Panc1 (cell line): ENCODE measurements at places on chromosomes 3 and 15. TPM values are rescaled to one million over a fixed set of nuclear protein-coding genes. Genes with fewer than 3 reads are reported as not detected.

DNA sequence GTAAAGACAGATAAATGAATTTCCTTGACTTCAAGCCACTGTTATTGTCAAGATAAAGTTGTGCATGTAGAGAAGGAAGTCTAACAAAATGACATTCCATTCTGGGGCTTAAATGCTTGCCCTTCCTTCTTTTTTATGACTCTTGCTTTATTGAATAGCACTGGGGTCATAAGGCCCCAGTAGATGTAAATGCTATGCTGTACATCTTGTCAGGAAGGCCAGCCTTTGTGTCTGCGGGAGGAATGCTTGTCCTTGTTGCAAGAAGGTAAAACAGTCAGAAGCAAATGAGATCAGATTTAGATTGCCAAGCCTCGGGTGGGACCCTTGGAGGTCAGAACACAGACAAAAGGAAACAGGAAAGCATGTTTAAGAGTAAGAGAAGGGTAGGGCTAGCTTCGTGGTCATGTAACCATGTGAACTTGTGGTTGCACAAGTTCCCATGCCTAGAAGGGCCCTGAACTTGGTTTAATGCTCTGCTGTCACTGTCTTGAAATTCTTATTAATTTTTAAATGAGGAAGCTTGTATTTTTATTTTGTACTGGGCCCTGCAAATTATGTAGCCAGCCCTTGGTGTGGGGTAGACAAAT is 81.5 kb downstream of the PPM1L start:
- DNase-seq = no peak

- DNase-seq = no peak
Measured at GRCh38 chr3:137582484-137582883, 181.6 kb upstream of the SOX14 start.

DNA sequence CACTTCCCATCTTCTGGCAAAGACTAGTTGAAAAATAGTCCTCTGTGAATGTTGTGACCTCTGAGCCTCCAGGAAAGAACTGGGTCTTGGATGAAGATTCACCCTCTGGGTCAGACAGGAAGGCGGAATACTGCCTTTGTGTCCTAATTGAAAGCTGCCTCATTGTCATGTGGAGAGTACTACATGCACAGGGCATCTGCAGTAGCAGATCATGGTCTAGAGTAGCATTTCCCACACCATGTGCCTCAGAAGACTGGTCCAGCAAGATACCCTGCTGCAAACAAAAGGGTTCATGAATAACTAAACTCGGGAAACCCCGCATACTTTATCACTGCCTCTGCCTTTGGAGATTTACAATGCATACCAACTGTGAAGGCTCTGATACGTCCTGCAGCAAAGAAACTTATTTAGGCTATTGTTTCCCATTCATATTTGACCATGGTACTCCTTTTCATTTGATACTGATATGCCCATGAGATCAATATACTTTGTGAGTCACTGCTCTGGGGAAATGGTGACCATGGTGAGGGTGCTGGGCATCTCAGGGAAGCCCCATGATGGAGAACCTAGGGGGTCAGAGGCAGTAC is 22.7 kb downstream of the IRAK2 start:
- no peak for DNase-seq

GRCh38 chr15:36831904-36832287 is 252.5 kb downstream of the CDIN1 start:
- no peak for DNase-seq

GRCh38 chr3:148723631-148724030 is 25.9 kb downstream of the AGTR1 start:
- no peak for DNase-seq

GRCh38 chr15:90479656-90480055 is 50.1 kb upstream of the CRTC3 start:
- DNase-seq = no peak

DNA sequence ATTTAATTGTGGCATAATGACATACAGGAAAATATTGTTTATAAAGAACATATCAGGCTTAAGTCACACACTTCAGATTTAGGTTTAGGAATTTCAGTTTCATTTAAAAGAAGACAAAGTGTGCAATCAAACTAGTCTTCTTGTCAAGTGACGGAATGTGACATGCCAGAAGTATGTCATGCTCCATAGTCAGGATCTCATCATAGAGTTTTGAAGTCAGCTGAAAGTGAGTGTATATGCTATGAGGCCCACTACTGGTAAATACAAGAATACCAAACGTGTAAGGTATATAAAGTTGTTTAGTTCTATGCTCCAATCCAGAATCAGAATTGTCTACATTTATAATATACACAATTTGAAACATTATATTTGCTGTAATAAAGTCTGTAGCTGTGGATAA is 988.4 kb downstream of the TBL1XR1 start:
- no peak for DNase-seq

Gene NCEH1
- 73.0 TPM for total RNA-seq

Gene NR1I2
- not detected for total RNA-seq
